ENCODE measurements at places on chromosomes 1 and 21.
A peak's percentile ranks its signal among the peaks of the same experiment; 100 is the strongest.

DNA sequence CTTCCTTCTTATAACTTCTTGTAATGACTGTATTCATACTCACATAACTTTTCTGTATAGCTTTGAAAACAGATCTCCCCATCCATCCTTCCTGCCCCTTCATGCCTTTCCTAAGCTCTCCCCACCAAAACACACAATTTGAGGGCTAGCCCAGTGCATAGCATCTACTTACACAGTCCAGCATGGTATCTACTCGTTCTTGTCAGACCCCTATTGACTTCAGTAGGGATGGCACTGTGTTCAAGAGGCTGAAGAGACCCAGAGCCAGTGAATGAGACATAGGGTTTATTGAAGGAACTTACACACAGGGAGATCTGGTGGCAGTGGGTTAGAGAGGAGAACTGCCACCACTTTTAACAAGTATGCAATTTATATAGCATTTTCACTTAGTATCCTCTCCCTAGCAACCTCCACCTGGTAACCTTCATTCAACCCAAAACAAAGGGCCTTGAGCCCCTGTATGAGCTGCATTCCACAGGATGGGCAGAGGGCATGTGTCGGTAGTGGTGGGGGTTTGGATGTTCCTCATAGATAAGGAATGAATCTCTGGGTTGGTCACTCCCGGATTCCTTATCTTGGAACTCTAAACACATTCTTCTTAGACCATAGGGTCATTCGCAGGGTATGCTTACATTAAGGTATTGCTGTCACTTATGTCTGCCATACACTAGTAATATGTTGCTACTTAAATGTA, 64.9 kb upstream of the GNG12 start:
- no peak for DNase-seq

GRCh38 chr1:57784356-57784755, 360.5 kb upstream of the DAB1 start:
- no peak for DNase-seq

DNA sequence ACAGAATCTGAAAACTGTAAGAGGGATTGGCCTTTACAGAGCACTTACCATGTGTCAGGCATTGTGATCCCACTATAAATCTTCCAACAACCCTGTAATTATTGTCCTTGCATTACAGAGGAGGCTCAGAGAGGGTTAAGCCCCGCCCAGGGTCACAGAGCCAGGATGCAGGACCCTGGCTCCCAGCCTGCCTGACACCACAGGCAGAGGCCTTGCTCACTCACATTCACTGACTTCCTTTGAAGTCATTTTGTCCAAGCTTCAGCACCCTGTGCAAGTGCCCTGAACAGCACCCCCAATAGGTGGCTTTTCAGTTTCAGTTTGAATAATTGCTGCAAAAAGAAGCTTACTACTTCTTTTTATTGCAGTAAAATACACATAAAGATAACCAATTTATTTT, 256.8 kb upstream of the NFIA start:
- no peak for DNase-seq

GRCh38 chr1:32353431-32353830, 8.9 kb downstream of the FAM229A start:
- no peak for DNase-seq

DNA sequence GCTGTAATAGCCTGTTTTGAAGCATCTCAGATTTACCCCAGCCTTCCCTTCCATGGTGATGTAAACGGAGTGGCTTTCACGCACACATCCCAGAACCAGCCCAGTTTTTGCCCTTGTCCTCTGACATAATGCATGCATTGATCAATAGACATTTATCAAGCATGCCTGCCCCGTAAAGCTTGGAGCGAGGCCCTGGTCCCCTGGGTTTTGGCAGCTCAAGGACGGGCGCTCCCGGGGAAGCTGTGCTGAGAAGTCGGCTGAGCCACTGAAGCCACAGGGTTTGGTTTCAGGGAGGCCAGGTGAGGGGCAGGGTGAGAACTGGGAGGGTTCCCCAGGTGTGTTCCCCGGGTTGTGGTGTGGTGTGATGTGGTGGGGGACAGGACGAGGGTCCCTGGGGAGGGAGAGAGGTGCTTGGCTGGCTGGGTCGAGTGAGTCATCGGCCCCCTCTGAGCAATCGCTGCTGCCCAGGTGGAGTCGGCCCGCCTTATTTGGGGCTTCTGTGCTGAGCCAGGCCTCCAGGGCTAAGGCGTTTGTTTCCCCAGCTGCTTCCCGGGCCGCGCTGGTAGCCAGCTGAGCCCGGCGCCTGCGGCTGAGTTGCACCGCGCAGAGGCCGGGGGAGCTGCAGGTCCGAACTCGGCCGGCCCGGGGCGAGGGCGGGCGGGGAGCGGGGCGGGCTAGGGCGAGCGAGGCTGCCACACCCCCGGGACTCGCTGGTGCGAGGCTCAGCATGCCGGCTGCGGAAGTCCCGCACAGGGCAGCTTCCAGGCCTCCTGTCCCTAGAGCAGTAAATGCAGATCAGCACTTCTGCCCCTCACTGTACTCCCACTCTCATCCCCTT, 23.6 kb downstream of the ATP2B4 start:
- DNase-seq: peak; percentile 70

DNA sequence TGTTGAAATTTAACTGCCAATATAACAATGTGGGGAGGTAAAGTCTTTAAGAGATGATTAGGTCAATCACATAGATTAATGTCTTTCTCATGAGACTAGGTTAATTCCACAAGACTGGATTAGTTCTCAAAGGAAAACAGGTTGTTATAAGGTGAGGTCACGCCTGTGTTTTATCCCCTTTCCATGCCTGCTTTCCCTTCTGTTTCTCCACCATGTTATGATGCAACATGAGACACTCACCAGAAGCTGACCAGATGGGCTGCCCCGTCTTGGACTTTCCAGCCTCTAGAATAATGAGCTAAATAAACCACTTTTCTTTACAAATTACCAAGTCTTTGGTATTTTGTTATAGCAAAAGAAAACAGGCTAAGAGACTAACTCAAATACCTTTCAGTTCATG, 70.8 kb downstream of the DDAH1 start:
- no peak for DNase-seq

- no peak for DNase-seq
Measured at GRCh38 chr1:98176936-98177335, 256.1 kb upstream of the DPYD start.

DNA sequence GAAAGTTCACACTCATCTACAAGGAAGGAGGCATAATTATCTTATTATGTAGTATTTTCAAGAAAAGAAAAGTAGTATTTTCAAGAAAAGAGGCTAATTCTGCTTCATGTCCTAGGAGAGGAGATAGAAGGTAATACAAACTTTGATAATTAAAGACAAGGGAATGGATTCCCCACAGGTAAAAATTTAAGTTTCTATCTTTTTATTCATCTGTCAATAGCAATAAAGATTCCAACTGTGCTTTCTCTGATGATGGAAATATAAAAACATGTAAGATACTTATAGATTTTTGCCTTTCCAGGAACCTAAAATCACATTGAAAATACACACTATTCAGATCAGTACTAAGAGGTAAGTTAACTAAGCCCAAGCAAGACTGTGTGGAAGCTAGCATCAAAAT, at the start of gene OR2M2:
Gene OR2M2 (plus strand): TSS at position 301 of the 400 bp plus-strand sequence. CDS start 5,165 bp downstream, outside the sequence.
- no peak for DNase-seq

DNA sequence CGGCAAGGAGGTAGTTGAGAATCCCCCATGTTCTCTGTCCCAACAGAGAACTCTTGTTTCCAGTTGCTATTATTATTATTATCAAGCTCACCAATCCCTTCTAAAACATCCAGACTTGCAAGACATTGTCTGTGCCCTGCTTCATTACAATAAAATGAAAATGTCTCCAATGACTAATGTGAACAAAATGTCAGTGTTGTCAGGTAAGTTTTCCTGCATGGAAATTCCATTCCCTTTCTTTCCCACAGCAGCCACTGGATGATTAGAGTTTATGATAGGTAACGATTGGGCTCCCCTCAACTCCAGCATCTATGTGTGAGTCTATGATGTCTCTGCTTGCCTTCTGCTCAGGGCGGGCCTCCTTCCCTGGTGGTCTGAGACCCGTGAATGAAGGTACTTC, 8.9 kb upstream of the DYRK1A start:
- DNase-seq: no peak

- DNase-seq: no peak
Measured at GRCh38 chr1:66439031-66439740, 94.8 kb upstream of the SGIP1 start.
